Left ventricle myocardium superior (tissue), 1 donor: ENCODE measurements at places on chromosomes 1 and 21. TPM values are rescaled to one million over a fixed set of nuclear protein-coding genes. Genes with fewer than 3 reads are reported as not detected.

Gene LAPTM5
- 23.9 TPM for total RNA-seq

Gene RNU1-3
- 4,234 TPM for total RNA-seq

Gene PRKAB2
- total RNA-seq: 44.7 TPM

Gene CAPZA1
- total RNA-seq: 24.1 TPM

Gene IL22RA1
- total RNA-seq: 0.22 TPM

Gene NPR1
- 10.5 TPM for total RNA-seq

Gene PLA2G2D
- not detected for total RNA-seq

Gene OPRD1
- total RNA-seq: not detected

Gene S100A5
- total RNA-seq: not detected

Gene AVPR1B
- not detected for total RNA-seq

Gene CD2
- 1.7 TPM for total RNA-seq

Gene SPTA1
- not detected for total RNA-seq

Gene CHI3L2
- 4.7 TPM for total RNA-seq

Gene IL19
- total RNA-seq: not detected

Gene ZFP69
- 1.9 TPM for total RNA-seq

Gene ARHGEF10L
- total RNA-seq: 54.9 TPM

Gene CFAP141
- total RNA-seq: not detected

Gene DYRK1A
- total RNA-seq: 67.1 TPM

Gene CFAP74
- not detected for total RNA-seq

- no peak for DNase-seq
These were observed 14.5 kb downstream of the LAPTM5 start for GRCh38 chr1:30742963-30743559.

DNA sequence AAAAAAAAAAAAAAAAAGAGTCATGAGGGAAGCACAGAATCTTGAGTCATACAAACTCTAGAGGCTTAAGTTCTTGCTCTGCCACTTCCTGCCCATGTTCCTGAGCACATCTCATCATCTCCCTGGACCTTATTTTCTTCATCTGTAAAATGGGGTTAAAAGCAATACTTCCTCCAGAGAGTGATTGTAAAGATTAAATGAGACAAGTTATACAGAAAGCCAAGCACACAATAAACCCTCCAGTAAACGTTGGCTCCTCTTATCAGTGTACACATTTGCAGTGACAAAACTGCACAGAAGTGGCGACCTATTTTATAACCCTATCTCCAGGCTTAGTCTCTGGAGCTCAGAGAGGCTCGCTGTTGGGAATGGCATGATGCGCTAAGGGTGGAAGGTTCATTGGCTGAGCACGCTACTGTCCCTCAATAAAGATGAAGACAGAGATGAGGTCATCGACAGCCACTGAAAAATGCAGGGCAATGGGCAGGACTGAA is 82.1 kb downstream of the RRAGC start:
- DNase-seq: no peak

DNA sequence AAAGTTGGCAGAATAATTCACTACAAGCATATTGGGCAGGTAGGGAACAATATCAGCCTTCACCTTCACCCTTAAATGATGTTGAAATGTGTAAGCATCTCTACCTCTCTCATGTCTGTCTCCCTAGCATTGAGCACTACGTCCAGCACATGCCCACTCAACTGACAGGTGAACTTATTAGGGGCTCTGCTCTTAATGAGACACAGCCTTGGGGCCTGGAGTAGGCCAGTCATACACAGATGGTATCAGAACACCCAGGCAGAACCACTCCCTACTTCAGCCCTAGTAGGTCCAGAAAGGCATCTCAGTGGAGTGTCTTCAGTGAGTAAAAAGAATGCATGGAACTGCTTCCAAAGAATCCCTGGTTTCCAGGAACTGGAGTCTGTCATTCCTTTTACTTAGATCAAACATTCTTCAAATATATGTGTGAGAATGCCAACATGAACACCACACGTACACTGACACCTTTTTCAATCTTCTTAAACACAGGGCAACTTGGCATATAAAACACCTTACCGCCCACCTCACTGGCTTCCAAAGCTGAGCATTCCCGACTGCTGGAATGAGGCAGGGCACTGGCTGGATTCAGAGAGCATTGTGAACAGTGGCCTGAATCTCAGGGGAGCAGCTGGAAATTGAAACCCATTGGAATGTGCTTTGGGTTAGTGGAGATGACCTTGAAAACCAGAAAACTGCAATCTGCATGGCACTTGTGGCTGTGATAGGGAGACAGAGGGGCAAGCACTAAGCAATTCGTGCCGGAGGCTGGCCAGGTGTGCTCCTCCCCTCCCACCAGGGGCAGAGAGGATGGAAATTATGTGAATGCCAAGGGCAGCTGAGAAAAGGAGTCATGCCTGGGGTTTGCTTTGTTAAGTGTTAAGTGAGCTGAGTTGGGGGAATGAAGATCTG is 24.2 kb upstream of the HSD3B1 start:
- no peak for DNase-seq

GRCh38 chr1:111517469-111518225 is 14.2 kb upstream of the ADORA3 start:
- no peak for DNase-seq

DNA sequence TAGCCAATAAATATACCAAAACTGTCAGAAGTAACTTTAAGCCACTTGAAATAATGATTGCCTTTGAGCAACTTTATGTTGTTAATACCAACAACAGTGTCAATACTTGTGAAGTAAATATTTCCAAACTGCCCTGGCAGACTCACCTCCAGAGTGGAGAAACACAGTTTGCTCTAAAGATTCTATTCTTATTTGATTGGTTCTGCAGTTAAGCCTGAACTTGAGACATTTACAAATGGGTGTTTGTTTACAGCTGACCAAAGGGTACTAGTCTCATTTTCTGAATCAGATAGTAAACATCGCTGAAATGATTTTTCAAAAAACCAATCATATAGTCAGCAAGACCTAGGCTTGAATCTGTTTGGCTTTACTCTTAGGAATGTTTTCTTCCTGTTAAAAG is 1.3 kb upstream of the MYOC start:
- DNase-seq: no peak

GRCh38 chr1:179129702-179130473 is 48.0 kb downstream of the TOR3A start:
- no peak for DNase-seq

- no peak for DNase-seq
These were observed 248.8 kb upstream of the PBX1 start for GRCh38 chr1:164310166-164310565.

GRCh38 chr1:113226148-113226547 is 153.2 kb downstream of the LRIG2 start:
- no peak for DNase-seq

DNA sequence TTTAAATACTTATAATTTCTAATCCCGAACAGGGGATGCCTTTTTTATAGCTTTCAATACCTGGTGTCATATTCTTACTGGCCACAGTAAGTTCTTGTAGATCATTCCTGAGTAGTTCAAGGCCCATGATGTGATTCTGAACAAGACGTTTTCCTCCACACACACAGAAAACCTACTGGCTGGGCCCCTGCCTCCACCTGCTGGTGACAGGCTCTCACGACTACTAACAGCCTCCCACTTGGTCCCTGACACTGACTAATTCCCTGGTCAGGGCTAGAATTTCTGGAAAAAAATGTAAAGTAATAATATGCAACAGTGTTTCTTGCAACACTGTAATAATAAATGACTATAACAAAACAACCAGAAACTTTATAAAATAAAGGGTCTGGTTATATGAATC is 50.4 kb upstream of the RIPK4 start:
- DNase-seq: peak; percentile 53

- DNase-seq: no peak
These were observed 66.9 kb downstream of the NFIA start for GRCh38 chr1:61149010-61149860.

GRCh38 chr1:150132372-150132771 is 17.3 kb upstream of the PLEKHO1 start:
- no peak for DNase-seq

GRCh38 chr1:243268751-243269460 is 13.1 kb downstream of the SDCCAG8 start:
- DNase-seq: no peak

GRCh38 chr1:119353836-119354235 is 14.7 kb upstream of the HAO2 start:
- DNase-seq: no peak

DNA sequence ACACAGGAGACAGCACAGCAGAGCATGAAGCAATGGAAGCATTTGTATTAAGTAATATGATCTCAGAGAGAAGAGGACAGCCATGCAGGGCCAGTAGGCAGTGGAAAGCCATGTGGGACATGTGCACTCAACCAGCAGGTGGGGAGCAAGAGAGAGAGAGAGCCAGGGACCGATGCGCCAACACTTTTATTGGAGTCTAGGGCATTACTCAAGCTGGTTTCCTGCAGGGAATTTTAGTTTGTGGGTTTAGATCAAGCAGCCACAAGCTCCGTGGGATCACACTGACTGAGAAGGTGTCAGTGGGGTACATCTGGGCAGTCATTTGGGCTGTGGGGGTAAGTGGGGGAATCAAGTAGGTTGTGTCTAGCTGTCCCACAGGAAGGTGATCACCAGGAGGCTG is 137.1 kb downstream of the PCBP3 start:
- DNase-seq: no peak

DNA sequence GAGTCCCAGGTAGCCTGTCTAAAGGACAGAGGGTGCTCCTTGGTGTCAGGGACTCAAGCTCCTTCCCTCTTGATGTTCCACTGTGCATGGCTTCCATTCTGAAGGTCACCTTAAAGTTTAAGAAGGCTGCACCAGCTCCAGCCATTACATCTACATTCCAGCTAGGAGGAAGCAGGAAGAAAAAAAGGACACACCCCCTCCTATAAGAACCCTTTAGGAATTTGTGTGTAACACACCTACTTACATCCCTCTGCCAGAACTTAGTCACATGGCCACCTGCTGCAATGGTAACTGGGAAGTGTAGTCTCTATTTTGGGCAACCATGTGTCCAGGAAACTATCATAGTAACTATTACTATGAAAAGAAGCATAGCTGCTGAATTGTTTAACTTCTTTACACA is 161.6 kb upstream of the KLHDC7A start:
- DNase-seq: no peak

GRCh38 chr1:37860346-37860666 is 914 bp upstream of the MTF1 start:
- DNase-seq: no peak

- DNase-seq: no peak
These were observed 42.3 kb downstream of the LHX4 start for GRCh38 chr1:180272395-180272794.

GRCh38 chr21:31193761-31194160 is 150.3 kb downstream of the TIAM1 start:
- DNase-seq: no peak

- no peak for DNase-seq
These were observed 169.3 kb upstream of the USP25 start for GRCh38 chr21:15560383-15561056.

- no peak for DNase-seq
These were observed 213.2 kb upstream of the KIAA0040 start for GRCh38 chr1:175405766-175406165.

- no peak for DNase-seq
These were observed 81.6 kb upstream of the IVNS1ABP start for GRCh38 chr1:185398599-185398998.

DNA sequence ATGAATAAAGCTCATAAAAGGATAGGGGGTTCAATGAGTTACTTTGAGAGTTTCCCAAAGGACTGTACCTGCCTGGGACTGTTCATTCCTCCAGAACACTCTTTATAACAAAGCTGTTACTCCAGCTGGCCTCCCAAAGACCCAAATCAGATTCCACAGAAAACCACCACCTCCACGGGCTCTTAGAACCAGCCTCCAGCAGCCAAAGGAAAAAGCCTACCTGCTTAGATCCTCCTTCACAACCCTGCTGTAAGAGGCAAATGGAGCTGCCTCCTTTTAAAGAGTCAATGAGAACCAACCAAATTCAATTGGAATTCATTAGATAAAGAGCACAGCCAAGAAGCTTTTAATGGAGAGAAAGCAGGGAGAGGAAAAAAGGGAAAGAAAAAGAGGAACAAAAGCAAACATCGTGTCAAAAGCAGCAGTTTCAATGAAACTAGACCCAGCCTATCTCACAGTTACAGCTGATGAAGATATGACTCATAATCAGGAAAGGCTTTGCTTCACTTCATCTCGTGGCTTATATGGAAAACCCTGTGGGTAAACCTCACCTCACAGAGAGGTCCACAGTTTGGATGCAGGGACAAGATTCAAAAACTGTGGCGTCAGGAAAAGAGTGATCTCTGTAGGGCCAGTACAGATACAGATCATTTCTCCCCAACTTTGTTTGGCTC is 27.8 kb upstream of the FMO4 start:
- no peak for DNase-seq

DNA sequence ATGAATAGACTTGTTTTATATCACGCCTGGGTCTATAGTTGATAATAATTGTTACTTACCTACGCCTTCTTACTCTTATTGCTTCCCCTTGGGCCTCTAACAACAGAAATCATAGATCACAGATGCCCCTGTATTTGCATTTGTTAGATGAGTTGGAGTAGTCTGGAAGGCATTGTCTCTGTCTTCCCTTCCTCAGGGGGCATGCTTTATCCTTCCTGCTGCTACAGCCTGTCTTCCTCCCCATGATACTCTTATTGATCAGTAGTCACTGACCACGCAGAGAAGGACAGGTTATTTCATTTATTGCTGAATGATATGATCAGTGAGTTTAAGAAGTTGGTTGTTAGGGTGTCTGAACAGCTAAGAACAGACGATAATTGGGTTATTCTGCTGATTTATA is 98.4 kb downstream of the DNM3 start:
- DNase-seq: no peak

- DNase-seq: no peak
These were observed 24.0 kb downstream of the NSUN4 start for GRCh38 chr1:46364612-46365011.

DNA sequence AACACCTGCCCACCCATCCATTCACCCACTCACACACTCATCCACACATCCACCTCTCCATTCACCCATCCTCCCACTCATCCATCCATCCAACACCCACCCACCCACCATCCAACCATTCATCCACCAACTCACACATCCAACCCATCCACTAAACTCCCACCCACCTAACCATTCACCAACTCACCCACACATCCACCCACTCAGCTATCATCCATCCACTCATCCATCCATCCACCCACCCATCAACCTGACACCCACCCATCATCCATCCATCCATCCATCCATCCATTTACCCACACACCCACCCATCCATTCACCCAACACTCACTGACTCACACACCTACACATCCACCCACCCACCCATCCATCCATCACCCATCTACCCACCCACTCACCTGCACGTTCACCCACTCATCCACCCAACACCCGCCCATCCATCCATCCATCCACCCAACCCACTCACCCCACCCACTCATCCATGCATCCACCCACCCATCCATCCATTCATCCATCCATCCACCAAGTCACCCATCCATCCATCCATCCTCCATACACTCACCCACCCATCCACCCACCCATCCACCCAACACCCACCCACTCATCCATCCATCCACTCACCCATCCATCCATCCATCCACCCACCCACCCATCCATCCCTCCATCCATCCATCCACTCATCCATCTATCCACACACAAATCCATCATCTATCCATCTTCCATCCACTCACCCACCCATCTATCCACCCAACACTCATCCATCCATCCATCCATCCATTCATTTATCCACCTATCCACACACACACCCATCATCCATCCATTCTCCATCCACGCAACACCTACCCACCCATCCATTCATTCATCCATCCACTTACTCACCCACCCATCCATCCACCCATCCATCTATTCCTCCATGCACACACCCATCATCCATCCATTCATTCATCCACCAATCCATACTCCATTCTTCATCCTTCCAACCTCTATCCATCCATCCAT is 17.4 kb upstream of the PRDM16 start:
- no peak for DNase-seq
